A673 (cell line): ENCODE measurements at places on chromosomes 12 and 14. TPM values are rescaled to one million over a fixed set of nuclear protein-coding genes. Genes with fewer than 3 reads are reported as not detected.

DNA sequence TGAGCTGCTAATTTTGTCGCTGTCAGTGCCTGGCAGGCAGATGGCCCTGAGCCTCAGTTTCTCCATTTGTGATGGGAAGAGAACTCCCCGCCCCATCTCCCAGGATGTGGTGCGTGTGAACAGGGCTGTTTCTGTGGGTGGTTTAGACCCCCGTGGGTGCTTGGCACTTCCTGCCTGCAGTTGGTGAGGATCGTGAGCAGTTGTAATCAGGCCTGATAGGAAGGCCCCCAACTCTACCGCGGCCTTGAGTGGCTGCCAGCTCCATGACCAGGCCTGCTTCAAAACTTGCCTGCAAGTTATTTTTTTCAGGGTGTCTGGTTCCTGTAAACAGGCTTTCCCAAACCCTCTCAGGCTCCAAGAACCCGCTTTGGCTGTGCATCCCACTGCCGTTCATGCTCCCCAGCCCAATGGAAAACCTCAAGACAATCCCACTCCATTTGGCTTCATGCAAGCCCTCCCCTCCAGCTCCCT, 138.4 kb downstream of the ZFP36L1 start:
- DNase-seq, result no peak

DNA sequence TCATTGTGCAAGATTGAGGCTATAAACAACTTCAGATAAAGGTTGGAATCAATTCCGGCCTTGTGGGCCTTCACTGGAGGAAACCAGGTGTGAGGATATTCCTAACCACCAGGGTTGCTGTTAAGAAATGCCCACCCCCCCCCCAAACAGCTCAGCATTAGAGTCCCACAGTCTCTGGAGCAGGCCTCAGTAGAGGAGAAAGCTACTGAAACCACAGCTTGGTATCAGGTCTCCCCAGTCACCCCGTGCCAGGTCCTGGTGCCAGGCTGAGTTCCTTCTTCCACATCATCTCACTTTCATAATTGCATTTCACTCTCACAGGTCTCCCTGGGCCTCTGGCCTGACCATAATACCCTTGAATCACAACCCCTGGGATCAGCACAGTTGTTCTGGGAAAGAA, 12.5 kb downstream of the GALNT6 start:
- DNase-seq, result no peak

DNA sequence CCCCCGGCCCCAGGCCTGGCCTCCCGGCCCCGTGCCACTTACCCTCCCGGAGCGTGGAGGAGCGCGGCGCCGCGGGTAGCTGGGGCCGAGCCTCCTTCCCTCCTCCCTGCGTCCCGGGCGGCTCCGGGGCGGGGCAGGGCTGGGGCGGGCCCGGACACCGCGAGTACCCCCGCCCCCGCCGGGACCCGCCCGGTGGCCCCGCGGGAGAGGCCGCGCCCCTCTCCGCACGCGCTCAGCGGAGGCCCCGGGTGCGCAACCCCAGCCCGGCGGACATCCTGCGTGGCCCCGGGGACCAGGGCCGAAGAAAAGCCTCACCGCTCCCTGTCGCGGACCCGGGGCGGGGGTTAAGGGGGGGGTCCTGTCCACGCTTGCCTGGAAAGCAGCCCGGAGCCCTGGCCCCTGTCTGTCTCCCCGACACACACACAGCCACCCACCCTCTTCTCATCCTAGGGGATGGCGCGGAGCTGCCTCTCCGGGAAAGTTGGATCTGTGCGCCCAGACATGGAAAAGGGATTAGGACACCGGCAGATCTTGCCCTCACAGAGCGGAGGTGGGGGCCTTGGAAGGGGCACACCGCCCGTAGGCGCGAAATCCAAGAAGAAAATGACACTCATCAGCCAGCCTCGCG, at the start of gene SYNE3:
SYNE3 (minus strand) TSS at position 97 of the 628 bp plus-strand sequence. CDS start 40,829 bp downstream, outside the sequence.
- peak; percentile 47 for DNase-seq

DNA sequence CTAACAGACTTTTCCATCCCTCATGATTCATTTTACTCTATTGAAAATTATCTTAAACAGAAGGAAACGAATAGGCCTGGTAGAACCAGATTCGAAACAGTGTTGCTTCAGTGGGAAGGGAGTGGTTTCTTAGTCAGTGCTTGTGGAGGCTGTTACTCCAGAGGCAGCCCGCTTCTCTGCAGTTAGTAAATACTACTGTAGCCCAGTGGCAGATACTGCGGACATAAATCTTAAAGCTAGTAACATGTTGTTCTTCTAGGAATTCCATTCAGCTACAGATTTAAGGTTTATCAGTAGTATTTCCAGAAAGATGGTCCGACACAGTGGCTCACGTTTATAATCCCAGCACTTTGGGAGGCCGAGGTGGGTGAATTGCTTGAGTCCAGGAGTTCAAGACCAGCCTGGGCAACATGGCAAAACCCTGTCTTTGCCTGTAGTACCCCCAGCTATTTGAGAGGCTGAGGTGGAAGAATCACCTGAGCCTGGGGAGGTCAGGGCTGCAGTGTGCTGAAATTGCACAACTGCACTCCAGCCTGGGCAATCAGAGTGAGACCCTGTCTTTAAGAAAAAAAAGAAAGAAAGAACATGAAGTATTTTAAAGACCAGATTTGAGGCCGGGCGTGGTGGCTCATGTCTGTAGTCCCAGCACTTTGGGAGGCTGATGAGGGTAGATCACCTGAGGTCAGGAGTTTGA, 45.9 kb downstream of the DIP2B start:
- DNase-seq, result no peak

Gene CAPS2
- total RNA-seq, result 10.4 and 13.2 TPM in 2 replicates

Gene ARPC3
- 234 and 235 TPM in 2 replicates for total RNA-seq

GRCh38 chr12:41663598-41664265, 475.6 kb downstream of the PDZRN4 start:
- DNase-seq, result peak; percentile 73

Gene SLC17A8
- not detected in 2 replicates for total RNA-seq

GRCh38 chr12:120180975-120181374, 13.5 kb downstream of the GCN1 start:
- no peak for DNase-seq

- peak; percentile 33 for DNase-seq
Measured at GRCh38 chr14:35400648-35401421, 3.7 kb downstream of the NFKBIA start.

DNA sequence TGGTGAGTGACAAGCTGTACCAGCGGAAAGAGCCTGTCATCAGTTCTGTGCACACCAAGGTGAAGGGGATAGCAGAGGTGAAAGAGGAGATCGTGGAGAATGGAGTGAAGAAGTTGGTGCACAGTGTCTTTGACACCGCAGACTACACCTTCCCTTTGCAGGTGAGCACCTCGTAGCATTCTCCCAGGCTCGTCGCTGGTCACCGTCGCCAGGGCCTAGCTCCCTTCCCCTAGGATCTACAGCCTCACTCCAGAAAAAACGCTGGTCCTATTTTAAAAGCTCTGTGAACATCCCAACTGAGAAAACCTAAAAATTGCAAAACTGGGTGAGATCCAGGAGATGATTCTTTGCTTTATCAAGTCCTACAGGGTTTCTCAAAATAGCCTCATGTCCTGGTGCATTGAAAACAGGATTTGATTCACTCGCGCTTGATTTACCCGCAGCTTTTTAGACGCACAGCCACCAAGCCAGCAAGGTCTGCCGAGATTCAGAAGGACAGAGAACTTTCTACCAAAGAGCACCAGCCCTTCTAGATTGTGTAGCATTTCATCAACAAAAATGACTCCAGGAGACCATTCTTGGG, 22.2 kb downstream of the P2RX7 start:
- no peak for DNase-seq

DNA sequence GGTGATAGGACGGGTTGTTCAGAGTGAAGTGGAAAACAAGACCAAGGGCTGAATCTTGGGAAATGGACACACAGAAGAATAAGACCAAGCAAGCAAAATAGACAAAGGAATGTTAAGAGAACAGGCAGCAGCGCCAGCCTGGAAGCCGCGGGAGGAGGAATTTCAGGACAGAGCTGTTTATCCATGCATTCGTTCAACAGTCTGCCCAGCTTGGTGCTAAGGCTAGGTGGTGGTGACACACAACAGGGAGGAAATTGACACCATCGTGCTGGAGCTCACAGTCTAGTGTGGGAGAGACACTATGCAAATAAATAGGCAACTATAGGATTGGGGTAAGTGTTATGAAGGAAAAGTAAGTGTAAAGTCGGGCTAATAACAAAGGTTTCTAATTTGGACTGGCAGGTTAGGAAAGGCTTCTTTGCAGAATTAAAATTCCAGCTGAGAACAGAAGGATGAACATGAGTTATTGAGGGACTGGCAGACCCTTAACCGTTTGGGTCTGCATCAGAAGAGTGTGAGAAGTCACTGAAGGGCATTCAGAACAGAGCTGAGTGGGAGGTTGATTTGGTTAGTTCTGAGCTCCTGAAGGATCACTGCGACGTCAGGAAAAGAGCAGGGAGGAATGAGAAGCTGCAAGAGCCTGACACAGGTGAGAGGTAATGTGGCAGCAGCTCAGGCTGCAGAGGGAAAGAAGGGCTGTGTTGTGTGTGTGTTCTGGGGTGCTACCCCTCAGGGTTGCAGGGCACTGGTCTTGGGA, 242.6 kb upstream of the FKBP4 start:
- DNase-seq, result no peak

GRCh38 chr14:77139540-77140358, 1.8 kb downstream of the ZDHHC22 start:
- DNase-seq, result peak; percentile 72

DNA sequence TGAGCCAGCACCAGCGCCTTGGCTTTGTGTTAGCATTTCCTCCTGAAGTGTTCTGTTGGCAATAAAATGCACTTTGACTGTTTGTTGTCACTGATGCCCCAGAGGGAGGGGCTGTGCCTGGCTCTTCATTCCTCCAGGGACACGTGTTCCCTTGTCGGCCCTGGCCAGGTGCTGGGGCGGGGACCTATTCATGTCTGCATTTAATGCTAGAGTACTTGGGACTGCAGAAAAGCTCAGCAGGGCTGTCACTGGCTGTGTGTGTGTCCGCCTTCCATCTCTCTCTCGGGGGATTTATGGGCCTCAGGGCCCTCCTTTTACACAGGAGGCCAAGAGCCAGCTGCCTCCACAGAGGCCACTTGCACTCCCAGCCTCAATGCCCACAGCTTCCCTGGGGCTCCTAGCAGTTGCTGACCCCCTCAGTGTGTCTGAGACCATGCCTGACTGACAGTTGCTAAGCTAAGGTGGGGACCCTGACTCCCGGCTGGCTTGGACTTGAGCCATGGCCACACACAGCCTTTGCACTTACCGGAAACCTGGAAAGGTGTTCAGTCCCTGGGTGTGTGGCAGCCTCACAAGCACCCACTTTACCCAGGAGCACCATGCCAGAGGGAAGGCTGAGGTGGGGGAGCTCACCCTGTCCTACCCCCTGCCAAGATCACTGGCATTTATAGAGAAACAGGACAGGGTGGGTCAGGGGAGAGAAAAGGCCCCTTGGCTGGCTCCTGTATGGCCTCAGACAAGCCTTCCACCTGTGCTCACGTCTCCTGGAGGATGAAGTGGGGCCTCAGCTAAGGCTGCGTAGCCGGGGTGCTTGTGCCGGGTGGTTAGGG, 27.8 kb downstream of the HIP1R start:
- no peak for DNase-seq

DNA sequence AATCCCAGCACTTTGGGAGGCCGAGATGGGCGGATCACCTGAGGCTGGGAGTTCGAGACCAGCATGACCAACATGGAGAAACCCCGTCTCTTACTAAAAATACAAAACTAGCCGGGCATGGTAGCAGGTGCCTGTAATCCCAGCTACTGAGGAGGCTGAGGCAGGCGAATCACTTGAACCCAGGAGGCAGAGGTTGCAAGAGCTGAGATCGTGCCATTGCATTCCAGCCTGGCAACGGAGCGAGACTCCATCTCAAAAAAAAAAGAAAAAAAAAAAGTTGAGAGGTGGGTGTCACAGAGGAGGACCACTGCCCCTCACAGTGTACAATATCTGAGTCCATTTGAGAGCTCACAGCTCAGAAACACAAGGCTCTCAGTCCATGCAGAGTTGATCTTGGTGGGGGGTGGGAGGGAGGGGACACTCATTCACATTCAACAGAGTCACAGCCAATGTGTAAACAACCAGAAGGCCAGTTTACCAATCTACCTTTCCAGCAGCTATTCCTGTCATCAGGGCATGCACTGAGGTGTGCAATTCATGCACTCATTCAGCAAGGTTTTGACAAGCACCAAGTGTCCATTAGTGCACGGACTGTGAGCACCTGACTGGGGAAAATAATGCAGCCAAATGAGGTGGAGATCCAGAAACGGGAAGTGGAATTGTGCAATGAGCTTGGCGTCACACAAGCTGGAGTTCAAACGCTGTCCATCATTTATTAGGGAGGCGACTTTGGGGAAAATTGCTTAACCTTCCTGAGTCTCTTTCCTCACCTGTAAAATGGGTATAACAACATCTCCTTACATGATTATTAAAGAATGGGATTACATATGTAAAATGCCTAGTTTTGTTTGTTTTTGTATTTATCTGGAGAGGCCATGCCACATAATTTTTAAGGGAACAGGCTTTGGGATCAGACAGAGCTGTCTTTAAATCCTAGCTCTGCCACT, 4.4 kb upstream of the EIF5 start:
- DNase-seq, result no peak

DNA sequence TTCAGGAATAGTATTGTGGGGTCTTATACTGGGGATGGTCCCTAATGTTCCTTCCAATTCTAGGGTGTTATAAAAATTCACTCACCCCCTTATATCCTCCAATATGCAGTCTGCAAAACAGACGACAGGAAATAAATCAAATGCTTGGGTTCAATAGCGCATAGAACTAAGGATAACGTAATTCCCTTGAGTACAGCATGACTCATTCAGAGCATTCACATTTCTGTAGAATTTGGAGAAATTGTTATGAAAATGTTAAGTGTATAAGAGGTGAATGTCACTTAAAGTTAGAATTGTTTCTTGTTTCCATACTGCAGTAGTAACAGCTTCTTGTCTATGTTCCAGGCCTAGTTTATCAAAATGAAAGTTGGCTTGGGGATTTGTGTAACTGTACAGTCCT, 271.4 kb downstream of the RPS29 start:
- DNase-seq, result peak; percentile 60

DNA sequence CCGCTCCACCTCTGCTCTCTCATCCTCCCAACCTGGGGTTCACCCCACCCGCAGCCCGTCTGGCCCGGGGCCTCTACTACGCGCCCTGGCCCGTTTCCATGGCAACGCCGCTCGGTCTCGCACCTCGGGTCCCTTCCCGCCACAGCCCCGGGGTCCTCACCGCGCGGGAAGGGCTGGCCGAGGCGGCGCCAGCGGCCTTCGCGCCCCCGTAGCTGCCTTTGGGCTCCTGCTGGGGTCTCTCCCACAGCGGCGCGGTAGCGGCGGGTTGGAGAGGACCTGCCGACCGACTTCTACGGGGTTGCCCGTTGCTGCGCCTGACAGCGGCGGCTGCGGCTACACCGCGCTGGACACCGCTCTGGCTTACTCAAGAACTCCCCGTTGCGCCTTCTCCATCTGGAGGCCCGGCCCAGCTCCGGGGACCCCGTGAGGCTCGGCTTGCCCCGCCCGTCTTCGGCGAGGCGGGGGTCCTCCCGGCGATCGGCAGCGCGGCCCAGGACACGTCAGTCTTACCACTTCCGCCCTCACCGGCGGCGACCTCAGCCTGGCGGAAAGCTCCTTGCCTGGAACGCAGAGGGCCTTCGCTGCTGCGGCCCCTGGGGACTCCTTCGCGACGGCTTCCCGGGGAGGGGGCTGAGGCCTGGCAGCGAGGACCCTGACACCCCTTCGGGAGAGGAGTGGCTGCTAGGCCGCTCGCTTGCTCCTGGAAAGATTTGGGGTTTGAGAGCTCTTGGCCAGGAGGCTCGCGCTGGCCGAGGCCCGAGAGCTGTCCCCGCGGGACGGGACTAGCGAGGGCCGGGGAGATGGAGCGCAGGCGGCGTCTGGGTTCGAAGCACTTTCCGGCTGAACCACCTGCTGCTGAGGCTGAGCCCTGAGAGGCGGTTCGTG, at the start of gene TM9SF1:
TM9SF1 (minus strand) TSS at position 256 of the 885 bp plus-strand sequence. CDS start 422 bp downstream, outside the sequence.
- DNase-seq, result peak; percentile 91

- DNase-seq, result no peak
Measured at GRCh38 chr12:123474485-123475245, 16.7 kb downstream of the SNRNP35 start.
